Hematopoietic multipotent progenitor cell treated with erythropoietin and hydrocortisone succinate and interleukin-3 and kit ligand, for 4 days (in vitro differentiated cells): ENCODE measurements at places on chromosomes 5 and 9.

DNA sequence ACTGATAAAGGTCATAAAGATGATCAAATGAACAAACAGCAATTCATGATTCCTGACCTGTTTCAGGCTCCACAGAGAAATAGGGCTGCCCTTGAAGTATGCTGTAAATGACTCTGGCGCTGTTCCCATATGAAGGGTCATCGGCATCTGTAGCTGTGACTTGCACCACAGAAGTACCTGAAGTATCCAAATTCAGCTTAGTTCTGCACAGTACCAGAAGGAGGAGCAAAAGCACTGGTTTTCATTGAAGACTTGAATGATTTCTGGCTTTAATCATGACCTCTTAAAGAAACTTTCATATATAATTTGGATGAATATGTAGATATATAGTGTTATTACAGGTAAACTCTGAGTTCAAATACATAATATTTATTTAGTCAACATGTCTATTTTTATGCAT, 109.1 kb downstream of the CDH10 start:
- DNase-seq = no peak

GRCh38 chr5:41695920-41696582, 174.2 kb downstream of the OXCT1 start:
- peak; percentile 46 for DNase-seq

DNA sequence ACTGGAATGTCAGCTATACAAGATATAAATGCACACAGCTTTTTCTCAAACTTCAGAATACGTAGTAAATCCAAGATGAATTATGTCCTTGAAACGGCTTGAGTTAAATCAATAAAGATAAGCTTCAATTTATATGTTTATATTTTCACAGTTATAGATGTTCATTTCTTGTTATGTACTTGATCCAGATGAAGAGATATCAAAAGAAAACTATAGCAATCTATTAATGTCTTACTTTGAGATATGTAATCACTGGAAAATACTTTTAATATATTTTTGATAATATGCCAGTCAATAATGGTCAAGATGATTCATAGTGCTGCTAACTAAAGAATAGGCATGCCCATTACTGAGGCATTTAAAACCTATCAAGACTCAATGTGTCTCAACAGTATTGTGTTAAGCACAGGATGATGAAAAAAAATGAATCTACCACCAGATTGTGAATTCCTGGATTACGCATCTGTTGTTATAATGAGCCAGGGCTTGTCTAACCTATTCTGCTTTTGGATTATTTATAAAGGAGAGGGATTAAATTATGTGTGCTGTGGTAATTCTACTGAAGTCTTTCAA, 372.6 kb upstream of the PRR16 start:
- no peak for DNase-seq

GRCh38 chr5:167608390-167609272, 682.8 kb upstream of the WWC1 start:
- no peak for DNase-seq

GRCh38 chr5:132714456-132715307, 22.7 kb downstream of the KIF3A start:
- DNase-seq = peak; percentile 58

DNA sequence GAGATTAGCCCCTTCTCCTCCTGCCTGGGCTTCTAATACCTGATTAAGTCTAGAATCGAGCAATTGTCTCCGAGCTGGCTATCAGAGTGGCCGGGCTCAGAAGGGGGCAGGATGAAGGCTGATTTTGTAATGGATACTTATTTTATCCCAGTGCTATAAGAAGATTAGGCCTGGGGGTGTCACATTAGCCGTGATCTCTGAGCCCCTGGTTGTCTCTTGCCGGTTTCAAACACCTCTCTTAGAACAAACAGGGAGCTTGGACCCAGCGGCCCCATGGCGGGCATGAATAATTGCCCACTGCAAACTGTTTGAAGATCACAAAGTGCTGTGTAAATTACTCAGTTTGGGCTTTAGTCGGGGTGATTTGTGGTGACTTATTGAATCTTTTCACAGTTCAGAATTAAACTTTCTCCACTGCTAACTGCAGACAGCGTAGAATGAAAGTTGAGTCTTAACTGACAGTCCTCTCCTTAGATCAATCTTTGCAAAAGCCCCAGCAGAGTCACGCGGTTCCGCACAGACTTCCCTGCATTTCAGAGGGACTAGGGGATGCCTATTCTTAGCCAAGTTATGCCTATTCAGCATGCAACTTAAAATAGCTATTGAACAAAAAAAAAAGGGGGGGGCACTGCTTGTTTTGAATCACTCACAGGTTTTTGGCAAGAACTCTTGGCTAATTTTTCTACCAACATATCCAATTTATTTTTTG, 200.6 kb upstream of the IRX1 start:
- no peak for DNase-seq

DNA sequence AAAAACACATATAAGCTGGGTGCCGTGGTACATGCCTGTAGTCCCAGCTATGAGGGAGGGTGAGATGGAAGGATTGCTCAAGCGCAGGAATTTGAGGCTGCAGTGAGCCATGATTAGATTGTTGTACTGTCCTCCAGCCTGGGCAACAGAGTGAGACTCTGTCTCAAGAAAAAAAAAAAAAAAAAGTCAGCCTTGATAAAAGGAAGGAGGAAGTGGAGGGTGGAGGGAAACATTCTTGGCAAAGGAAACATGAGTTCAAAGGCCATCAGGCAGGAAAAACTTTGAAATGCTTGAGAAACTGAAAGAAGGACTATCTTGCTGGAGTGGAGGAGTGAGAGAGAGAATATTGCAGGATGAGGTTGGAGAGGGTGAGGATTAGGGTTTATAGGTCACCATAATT, 18.3 kb upstream of the ANKHD1 start:
- DNase-seq = no peak

GRCh38 chr5:25500635-25501034, 855.9 kb upstream of the CDH10 start:
- no peak for DNase-seq

DNA sequence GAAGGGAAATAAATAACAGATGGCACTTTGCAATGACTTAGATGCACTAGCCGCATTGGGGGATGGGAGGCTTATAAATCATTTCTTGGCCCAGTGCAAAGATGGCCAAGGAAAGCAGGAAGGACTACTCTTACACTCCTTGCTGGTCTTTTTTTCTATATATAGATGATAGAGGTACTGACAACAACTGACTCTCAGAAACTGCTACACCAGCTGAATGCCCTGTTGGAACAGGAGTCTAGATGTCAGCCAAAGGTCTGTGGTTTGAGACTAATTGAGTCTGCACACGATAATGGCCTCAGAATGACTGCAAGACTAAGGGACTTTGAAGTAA, 1.7 kb downstream of the CCNG1 start:
- DNase-seq = peak; percentile 79

GRCh38 chr5:28708472-28708871, 1670.1 kb upstream of the CDH9 start:
- no peak for DNase-seq

DNA sequence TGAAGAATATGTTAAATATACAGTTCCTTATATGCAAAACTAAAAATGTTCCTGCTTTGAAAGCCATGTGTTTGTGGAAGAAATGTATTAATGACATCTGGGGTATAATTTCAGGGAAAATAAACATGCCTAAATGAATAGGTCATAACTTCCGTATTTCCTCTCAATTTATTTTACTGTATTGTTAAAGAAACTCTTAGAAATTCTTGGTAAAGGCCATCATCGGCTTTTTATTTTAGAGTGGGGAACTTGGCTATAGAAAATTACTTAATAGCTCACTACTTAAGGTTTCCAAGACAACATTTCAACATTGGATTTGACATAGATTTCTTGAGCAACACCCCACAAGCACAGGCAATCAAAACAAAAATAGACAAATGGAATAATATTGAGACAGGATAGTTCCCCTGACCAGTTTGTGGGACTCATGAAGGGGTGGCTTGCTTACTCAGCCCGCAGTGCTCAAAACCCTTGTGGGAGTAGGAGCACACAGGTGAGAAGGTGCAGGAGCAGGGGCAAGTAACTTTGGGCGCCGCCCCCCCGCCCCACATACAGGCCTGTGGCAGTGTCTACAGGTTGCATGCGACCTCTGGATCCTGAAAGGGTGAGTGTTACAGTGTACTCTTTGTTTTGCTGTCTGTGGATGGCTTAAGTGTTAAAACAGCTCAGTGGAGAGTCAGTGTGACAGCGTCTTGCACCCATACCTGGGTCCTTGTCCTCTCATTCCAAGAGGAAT, 891.4 kb upstream of the C9orf72 start:
- no peak for DNase-seq

- DNase-seq = no peak
Observed at GRCh38 chr5:175383350-175383749, 60.6 kb downstream of the DRD1 start.

DNA sequence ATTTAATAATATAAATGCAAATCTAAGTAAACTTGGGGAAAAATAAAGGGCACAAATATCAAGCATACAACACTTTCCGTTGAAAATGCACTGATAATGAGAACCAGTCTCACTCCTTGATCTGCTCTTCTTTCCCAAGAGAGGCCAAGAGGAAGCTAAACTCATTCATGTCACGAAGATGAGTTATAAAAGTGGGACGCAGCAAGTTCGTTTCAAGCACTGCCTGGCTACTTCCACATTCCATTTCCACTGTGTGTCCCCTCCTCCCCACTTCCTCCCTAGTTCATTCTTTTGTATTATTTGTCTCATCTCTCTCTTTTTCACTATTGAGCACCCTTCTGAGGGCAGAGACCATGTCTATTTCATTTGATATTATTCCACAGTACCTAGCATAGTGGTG, 158.1 kb downstream of the SLC24A2 start:
- DNase-seq = peak; percentile 18

GRCh38 chr9:82599336-82599949, 463.5 kb downstream of the RASEF start:
- DNase-seq = no peak

- no peak for DNase-seq
Observed at GRCh38 chr9:89739511-89739910, 134.7 kb downstream of the GADD45G start.

- DNase-seq = no peak
Observed at GRCh38 chr5:136157514-136157913, 24.9 kb downstream of the SMAD5 start.

- no peak for DNase-seq
Observed at GRCh38 chr9:82930116-82930515, 132.8 kb downstream of the RASEF start.

- no peak for DNase-seq
Observed at GRCh38 chr9:89952401-89952800, 347.6 kb downstream of the GADD45G start.

DNA sequence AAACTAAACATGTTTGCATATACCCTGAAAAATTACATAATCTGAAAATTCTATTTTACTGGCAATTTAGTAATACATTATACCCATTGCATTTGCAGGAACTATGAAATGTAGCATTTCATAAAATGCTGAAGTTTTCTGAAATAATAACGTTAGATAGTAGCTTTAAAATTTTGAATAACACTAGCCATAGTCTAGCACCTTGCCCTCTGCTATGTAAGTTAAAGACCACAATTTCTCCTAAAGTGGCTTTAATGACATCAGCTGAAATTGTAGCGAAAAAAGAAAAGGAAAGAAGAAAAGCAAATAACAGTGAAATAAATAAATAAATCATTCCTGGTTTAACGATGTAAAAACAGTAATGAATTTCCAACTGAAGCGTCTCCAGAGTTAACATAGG, 172.8 kb upstream of the RASA1 start:
- no peak for DNase-seq

DNA sequence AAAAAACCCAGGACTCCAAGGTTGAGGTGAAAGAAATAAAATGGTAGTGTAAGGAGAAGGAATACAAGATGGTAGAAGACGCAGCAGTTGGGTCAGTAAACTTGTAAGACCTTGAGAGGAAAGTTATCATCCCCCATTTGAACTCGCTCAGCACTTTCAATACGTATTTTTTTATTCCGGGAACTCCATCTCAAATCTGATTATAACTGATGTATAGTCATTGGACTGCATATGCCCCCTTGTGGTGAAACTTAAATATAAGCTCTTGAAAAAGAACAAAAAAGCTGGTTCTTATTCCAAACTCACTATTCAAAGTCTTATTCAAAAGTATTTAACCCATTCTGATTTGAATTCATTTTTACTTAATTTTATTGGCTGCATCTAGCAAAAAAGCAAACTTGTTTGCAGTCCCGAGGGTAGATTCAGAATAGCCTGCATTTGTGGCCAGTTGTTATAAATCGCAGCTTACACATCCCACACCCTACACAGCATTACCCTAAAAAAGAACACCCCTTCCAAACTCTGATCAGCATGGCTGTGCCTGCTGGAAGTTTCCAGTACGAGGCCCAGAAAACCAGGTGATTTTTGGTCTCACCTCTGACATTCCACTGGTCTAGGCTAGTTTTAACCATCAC, 118.0 kb downstream of the ESM1 start:
- DNase-seq = peak; percentile 86

GRCh38 chr9:89789922-89790510, 185.2 kb downstream of the GADD45G start:
- DNase-seq = no peak
